ENCODE measurements at places on chromosomes 16 and 17.

DNA sequence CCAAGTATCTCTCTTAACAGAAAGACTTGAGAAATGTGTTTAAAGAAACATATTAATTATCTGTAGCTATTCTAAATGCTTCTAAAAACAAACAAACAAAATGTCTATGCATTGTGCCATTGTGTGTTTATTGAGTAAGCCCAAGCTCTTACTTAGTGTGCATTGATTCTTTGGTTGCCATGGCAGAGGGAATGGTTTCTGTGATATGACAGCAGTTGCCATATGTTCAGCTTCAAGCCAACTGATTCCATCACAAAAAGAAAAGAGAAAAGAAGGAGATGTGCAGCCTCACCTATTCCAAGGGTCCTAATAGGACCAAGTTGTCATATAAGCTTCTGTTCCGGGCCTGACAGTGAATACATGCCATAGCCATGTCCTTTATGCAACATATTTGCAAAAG is 457.5 kb downstream of the TOX3 start:
- no peak for DNase-seq

- no peak for DNase-seq
These were observed 40.1 kb downstream of the MARCHF10 start for GRCh38 chr17:62767997-62768396.

- DNase-seq = no peak
These were observed 1.5 kb downstream of the TPSG1 start for GRCh38 chr16:1223355-1224214.

DNA sequence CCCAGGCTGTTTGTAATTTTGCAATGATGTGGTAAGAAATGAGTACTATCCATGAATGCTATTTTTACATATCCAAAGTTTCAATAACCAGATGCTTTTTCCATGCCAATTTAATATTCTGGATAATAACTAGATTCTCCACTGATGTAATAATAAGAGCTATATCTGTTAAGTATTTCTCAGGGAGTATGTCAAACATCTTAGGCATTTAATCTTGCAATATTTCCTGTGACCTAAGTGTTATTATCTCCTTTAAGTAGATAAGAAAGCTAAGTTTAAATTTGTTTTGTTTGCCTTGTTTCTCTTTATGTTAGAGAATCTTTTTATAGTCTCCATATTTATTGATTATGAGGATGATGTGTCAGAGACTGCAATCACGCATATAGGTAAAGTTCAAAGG is 32.3 kb upstream of the HS3ST3A1 start:
- no peak for DNase-seq

- no peak for DNase-seq
These were observed 5.0 kb downstream of the SOST start for GRCh38 chr17:43753493-43754129.
